ENCODE measurements at places on chromosomes 3 and 15.

- DNase-seq: no peak
Observed at GRCh38 chr15:91548549-91548948, 305.0 kb upstream of the SLCO3A1 start.

DNA sequence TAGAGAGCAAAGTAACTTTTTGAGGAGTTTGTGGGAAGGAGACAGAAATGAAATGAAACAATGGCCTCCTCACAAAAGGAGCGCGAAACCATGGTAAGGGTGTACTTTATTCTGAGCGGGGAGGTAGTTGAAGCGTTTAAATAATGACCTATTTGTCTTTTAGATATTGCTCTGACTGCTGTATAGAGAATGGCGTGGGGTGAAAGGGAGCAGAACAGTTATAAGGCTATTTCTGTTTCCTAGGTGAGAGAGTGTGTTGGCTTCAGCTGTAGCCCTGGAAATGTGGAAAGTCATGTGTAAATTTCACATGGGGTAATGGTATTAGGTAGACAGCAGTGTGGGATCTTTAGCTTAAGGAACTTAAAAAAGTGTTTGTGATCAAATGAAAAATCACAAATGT lies 54.9 kb downstream of the CNTN4 start:
- DNase-seq: no peak

DNA sequence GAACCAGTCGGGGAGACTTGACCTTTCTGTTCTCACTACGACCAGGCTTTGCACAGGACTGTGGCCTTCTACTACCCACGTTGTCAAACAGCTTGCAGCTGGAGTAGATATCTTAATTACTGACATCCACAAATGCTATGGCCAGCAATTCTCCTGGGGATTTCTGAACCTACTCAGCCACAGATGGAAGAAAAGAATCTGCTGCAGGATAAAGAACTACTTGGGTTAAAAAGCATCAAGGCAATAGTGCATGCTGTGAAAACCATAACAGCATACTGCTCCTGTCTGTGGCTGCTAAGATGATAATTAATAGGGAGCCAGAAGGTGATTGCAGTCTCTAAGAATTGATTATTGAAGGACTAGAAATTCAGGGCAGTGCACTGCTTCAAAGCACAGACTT lies 859.2 kb upstream of the SEMA6D start:
- DNase-seq: no peak

DNA sequence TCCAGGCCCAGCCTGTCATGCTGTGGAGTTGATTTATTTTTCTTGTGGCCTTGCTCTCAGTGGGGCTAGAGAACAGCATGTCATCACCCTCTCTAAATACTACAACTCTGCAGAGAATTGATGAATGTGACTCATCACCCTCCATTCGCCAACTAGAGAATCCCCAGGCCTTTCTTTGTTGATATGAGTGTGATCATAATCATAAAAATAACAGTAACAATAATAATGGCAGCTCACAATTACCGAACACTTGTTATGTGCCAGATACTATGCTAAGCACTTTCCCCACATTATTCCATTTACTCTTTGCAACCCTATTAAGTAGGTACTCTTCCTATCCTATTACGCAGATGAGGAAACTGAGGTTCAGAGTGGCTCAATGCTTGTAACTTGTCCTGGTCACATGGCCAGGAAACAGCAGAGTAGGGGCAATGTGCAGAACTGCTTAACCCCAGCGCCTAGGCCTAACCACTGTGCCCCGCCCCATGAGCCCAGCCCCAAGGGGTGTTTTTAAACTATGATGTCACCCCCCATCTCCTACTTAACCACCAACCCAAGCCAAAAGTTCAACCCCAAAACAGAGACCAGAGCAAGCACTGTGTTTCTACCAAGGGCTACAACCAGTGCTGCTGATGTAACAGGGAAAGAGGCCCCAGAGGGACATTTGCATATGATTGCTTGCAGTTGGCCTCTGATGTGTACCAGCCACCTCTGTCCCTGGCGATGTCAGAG lies 104.5 kb downstream of the ADCY5 start:
- no peak for DNase-seq

DNA sequence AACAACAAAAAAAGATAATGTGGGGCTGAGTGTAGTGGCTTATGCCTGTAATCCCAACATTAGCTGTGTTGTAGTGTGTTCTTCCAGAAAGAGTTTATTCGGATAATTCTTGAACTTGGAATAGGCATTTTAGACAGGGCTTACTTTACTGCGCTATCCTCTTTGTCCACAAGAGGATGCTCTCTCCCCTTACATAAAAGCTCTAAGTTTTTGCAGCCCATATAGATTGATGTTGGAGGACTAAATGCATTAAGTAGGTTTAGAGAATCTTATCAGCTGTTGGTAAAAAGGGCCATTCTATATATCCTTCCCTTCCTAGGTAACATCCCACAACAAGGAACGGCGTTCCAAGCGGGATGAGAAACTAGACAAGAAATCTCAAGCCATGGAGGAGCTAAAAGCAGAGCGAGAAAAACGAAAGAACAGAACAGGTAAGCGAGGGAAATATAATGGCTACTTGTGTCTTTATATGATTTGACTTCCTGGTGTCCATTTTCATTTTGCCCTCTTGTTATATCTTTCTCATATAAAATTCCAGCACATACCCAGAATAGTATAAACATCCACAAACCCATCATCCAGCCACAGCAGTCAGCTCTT lies 27.8 kb upstream of the ITPKA start:
- peak; percentile 75 for DNase-seq

- DNase-seq: no peak
Observed at GRCh38 chr3:46662771-46663551, 30.5 kb downstream of the ALS2CL start.

GRCh38 chr15:100602823-100603393 lies 519 bp downstream of the ASB7 start:
- DNase-seq: peak; percentile 64

- no peak for DNase-seq
Observed at GRCh38 chr3:88509582-88509981, 359.8 kb downstream of the C3orf38 start.

DNA sequence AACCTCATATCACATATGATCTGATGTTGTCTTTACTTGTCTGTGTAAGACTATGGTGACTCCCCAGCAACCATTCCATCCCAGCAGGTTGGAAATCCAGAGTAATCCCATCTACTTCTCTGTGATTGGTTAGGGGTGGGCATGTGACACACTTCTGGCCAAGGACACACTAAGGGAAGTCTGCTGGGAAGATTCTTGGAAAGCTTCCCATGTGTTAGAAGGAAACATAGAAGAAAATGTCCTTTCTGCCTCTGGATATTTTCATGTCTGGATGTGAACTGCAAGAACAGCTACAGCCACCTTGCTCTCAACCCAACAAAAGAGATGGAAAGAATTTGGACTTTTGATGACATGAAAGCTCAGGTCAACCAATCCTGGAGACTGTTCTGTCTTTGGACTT lies 2.6 kb upstream of the UBE2Q2 start:
- no peak for DNase-seq

GRCh38 chr3:194397757-194398312 lies 1.2 kb downstream of the GP5 start:
- DNase-seq: peak; percentile 33

GRCh38 chr15:77420610-77421369 lies at the start of gene HMG20A:
Gene HMG20A (plus strand): TSS chr15:77420888. CDS start chr15:77458408, 37,520 bp downstream.
- DNase-seq: peak; percentile 90

- no peak for DNase-seq
Observed at GRCh38 chr15:67100801-67101581, 35.6 kb downstream of the SMAD3 start.

Measured in hematopoietic multipotent progenitor cell treated with erythropoietin and hydrocortisone succinate and interleukin-3 and kit ligand, for 6 days (in vitro differentiated cells).